ENCODE measurements at places on chromosomes 4 and X. TPM values are rescaled to one million over a fixed set of nuclear protein-coding genes. Genes with fewer than 3 reads are reported as not detected.

Gene GAGE12D
- not detected for total RNA-seq

Gene HDX
- total RNA-seq, result 4.2 TPM

Gene GLOD5
- total RNA-seq, result not detected

Gene TLL1
- total RNA-seq, result 12.5 TPM

Gene EIF4E
- 227 TPM for total RNA-seq

Gene NUP62CL
- 0.06 TPM for total RNA-seq

Gene RAB9B
- total RNA-seq, result 1.1 TPM

Gene SPIN2A
- 0.44 TPM for total RNA-seq

Gene NLRP2B
- total RNA-seq, result under 0.01 TPM

Gene ENPP6
- not detected for total RNA-seq

Gene GABRB1
- total RNA-seq, result not detected

Measured in bladder microvascular endothelial cell (primary cell).